Renal cortical epithelial cell (primary cell): ENCODE measurements at places on chromosomes 7 and 10.

DNA sequence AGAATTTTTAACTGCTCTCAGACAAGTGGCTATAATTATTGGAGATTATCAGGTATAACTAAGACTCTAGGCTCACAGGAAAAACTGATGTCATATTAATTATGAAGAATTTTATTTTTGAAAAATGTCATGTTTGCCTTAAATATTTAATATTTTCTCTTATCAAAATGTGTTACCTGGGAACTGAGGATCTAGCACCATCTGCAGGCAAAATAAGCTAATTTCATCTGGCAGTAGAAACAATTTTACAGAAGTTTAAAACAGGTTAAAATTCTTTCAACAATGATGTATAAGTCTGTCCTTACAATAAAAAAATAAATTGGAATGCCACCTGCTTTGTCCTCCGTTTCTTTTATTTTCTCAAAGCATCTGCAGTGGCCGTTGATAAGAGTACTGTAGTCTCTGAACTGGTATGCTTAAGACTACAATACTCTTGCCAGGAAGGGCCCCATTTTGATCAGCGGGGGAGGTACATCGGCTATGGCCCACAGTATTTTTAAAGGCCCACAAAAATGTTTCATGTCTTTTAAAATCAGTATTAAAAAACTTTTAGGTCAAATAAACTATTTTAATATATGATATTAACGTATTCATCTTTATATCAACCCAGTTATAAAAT lies 81.3 kb downstream of the VWDE start:
- peak; percentile 33 for DNase-seq

DNA sequence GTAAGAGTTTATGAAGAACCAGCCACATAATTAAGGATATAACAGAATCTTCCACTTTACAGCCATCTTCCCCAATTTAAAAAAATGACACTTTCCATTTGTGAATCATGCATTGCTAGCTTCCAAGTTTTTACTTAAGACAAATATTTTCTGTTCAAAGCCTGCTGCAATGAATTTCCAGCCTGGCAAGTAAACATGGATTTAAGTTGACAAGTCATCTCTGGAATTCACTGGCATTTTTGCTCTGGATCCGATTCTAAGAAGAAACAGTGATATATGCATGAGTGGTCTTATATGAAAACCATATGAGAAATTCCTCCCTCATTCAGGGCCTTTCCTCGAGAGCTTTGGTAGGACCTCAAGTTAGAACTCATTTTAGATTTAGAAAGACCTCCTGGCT lies 116.1 kb upstream of the CDCA7L start:
- DNase-seq = no peak

- no peak for DNase-seq
Observed at GRCh38 chr10:88642209-88642608, 22.0 kb upstream of the LIPF start.

GRCh38 chr10:79390057-79390456 lies 42.8 kb downstream of the PPIF start:
- no peak for DNase-seq

DNA sequence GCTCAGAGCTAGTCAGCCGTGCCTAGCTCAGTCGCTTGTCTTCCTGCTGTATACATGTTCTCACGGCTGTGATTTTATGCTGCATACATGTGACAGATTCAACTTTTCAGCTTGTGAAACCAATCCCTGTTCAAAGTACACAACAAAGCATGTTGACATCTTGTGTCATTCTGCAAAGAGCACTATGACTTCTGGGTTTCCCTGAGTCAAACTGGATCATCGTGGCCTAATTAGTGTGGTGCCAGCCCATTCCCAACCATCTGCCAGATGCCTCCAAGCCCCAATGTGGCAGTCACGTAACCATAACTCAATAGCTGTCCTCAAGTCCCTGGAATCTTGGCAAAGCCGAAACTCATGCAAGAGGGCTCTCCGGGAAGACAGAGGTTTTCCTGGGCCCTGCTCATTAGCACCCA lies 144.8 kb downstream of the MYOF start:
- no peak for DNase-seq

- peak; percentile 71 for DNase-seq
Observed at GRCh38 chr10:118950190-118950680, 79.3 kb upstream of the NANOS1 start.

DNA sequence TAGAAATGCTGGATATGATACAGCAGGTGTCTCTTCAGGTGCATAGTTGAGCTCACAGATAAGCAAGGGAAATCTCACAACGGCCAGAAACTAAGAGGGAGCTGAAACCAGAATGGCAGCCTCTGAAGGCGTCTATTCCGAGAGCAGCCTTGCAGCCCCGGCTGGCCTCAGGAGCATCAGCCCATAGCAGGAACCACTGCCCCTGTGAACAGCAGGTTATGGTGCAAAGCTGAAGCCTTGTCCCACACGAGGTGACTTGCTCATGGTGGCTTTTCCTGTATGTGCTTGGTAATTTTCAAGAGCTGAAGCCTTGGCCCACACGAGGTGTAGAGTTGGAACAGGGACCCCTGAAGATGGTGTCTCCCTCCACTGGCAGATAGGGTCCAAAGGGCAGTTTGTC lies 33.2 kb downstream of the BNIP3 start:
- DNase-seq = no peak

- DNase-seq = peak; percentile 41
Observed at GRCh38 chr10:109852475-109853037, 70.8 kb downstream of the XPNPEP1 start.

DNA sequence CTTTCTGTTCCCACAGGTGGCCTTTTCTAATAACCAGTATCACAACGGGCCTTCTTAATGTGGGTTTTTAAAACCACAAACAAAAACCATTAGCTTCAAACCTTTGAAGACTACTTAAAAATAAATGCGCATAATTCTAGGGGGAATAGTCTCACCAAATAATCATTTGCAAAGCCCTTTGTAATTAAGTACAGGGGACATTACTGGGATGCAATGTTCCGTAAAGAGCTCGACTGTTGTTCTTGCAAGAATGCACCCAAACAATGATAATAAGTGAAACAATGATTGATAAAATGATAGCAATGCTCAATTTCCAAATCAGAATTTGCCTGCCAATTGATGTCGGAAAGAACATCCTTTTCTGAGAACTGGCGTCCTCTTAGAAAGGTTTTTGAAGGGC lies 589.1 kb upstream of the ADARB2 start:
- peak; percentile 89 for DNase-seq

GRCh38 chr7:93140582-93141191 lies 7.5 kb downstream of the SAMD9L start:
- DNase-seq = no peak

GRCh38 chr7:5636446-5636835 lies 145.0 kb downstream of the RNF216 start:
- no peak for DNase-seq
